Articular chondrocyte of knee joint (primary cell): ENCODE measurements at places on chromosomes 5 and 9. TPM values are rescaled to one million over a fixed set of nuclear protein-coding genes. Genes with fewer than 3 reads are reported as not detected.

Gene GARIN3
- not detected in 2 replicates for total RNA-seq

Gene DDX31
- 12.3 and 13.6 TPM in 2 replicates for total RNA-seq

Gene PAPPA
- total RNA-seq = 16.3 and 52.5 TPM in 2 replicates

Gene DCANP1
- not detected in 2 replicates for total RNA-seq

Gene N4BP3
- 0.26 and 0.32 TPM in 2 replicates for total RNA-seq

Gene GLDC
- total RNA-seq = 0.13 and 0.22 TPM in 2 replicates

Gene DBN1
- 64.5 and 74.5 TPM in 2 replicates for total RNA-seq

Gene CCNO
- total RNA-seq = 1.8 and 2.0 TPM in 2 replicates

Gene IL3
- not detected in 2 replicates for total RNA-seq

Gene PCA3
- 0.65 TPM in 2 replicates for total RNA-seq

Gene FAM78A
- total RNA-seq = 0.52 and 0.54 TPM in 2 replicates
